Stomach (tissue), 19 donors: ENCODE measurements at places on chromosomes 7 and 10. TPM values are rescaled to one million over a fixed set of nuclear protein-coding genes. Genes with fewer than 3 reads are reported as not detected.

DNA sequence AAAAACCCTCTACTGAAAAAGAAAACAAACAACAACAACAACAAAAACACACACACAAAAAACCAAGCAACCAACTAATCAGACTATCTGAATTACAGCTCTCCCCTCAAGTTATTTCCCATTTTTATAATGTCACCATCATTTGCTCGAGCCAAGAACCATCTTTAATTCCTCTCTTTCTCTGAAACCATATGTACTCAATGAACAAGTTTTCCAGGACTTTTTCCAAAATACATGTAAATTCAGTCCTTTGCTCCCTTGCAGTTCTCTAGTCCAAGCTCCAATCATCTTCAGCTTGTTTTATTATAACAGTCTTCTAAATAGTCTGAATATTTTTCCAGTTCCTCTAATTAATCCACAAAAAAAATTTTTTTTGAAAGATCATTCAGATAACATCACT, 506.0 kb downstream of the NXPH1 start:
- DNase-seq = no peak

- DNase-seq = no peak
Measured at GRCh38 chr7:31642681-31643115, 44.3 kb upstream of the PPP1R17 start.

DNA sequence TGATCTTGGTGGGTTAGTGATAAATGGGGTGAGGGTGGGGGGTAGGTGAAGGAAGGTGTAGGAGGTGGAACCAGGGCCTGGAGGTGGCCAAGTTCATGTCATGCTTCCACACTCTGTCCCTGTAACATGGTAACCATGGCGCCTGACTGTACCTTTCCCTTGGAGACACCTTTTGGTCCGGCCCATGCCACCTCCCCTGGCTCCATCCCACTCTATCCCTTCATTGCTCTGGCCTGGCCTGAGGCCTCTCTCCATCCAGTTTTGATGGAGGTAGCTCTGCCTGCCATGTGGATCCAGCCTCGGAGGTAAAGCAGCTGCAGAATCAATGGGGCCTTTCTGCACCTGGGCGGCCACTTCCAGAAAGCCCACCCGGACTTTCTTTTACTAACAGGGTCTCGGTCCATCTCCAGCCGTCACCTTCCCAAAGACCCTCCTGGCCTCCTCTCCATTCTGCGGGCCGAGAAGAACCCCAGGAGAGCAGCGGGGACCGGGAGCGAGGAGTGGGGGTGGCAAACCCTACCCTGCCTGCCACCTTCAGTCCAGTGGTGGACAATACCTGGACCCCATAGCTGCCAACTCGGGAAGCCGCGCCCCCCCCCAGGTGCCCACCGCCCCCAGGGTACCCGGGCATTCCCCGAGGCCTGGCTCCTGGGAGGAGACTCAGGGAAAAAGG, 504 bp upstream of the TRRAP start:
- DNase-seq = peak; percentile 25

GRCh38 chr10:118459642-118460193, 117.6 kb upstream of the FAM204A start:
- peak; percentile 83 for DNase-seq

GRCh38 chr7:44180631-44181030, 8.6 kb downstream of the GCK start:
- DNase-seq = no peak

The SLC16A9 gene
- 0.45 TPM for total RNA-seq

The NPTX2 gene
- 4.8 TPM for total RNA-seq

The SCART1 gene
- 8.2 TPM for total RNA-seq

The ASB10 gene
- not detected for total RNA-seq

The OR6V1 gene
- total RNA-seq = not detected
